ENCODE measurements at places on chromosomes 11 and 22.

- no peak for DNase-seq
Observed at GRCh38 chr11:121323046-121323607, 30.6 kb downstream of the SC5D start.

DNA sequence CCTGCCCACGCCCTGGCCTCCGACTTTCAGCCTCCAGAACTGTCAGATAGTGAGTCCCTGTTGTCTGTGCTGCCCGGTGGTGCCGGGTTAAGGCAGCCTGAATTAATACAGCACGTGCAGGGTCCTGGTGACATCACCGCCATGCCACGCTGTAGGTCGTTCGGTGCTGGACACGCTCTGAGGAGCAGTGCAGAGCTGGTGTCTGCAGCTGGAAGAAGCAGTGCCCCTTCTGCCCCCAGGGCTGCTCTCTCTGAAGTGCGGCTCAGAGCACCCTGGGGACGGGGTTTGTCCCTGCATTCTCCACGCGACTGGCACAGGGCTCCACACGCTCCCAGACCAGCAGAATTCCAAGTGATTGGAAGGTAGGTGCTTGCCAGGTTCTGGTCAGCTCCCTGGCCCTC, 831.5 kb downstream of the TBC1D22A start:
- DNase-seq = no peak

GRCh38 chr11:18027475-18027874, 14.6 kb upstream of the SERGEF start:
- DNase-seq = no peak

- DNase-seq = no peak
Observed at GRCh38 chr11:8205566-8205965, 36.7 kb upstream of the RIC3 start.

DNA sequence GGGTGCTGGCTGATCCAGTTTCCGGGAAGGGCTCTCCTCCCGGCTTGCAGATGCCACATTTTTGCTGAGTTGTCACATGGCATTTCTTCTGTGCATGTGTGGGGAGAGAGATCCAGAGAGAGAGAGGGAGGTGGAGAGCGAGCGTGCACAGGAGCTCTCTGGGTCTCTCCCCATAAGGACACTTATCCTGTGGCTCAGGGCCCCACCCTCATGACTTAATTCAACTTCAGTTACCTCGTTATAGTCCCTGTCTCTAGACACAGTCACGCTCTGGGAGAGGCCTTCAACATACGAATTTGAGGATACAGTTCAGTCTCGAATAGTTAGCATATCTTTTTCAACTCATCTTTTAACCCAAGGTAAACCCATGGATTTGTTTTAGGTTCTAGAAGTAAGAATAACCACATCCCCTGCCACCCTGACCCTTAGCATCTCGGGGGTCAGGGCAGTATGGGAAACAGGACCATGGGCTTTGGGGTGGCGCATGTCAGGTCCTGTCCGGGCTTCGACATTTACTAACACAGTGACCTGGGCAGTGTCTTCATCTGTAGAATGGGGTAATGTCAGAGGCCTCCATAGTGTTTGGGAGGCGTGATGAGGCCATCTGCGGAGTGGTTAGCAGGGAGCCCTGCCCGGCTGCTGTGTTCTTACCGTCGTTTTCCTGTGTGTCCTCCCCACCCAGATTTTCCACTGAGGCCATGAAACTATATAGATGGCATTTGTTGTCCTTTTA, 46.9 kb downstream of the TBC1D22A start:
- no peak for DNase-seq

DNA sequence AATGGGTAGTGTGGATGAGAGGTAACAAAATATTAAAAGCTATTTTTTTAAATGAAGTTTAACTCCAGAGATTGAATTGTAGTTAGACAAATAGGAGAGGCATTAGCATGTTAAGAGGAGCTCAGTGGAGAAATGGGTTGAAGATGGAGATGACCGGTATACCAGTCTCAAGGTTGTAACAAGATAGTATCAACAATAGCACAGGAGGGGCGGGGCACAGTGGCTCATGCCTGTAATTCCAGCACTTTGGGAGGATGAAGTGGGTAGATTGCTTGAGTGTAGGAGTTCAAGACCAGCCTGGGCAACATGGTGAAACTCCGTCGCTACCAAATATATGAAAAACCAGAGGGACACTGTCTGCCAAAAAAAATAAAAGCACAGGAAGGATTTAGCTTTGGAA, 6.0 kb upstream of the ANKRD42 start:
- no peak for DNase-seq

- DNase-seq = no peak
Observed at GRCh38 chr11:123195188-123196059, at the start of gene CLMP. TSS of gene CLMP (minus strand) at chr11:123195248. CDS start at chr11:123194940, 308 bp downstream.

DNA sequence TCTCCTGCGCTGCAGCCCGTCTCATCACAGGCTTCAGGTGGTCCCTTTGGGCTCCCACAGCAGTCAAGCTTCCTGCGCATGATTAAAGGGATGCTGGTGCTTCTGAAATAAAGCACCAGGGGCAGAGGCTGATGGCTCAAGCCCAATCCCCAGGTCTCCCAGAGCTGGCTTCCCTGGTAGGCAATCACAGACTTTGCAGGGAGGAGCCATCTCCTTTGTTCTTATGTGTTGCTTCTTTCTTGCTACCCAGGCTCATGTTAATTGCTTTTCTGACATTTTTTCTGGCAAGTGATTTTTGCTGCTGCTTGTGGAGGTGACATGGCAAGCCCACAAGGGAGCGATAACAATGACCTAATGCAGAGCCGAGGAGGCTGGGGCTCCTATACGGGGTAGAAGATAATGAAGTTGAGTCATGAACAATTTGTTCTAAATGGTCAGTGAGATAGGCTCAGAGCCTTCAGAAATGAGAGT, 25.2 kb upstream of the PLET1 start:
- no peak for DNase-seq

- DNase-seq = no peak
Observed at GRCh38 chr22:31935961-31936635, 8.2 kb upstream of the YWHAH start.

- no peak for DNase-seq
Observed at GRCh38 chr22:40176921-40177737, 596 bp upstream of the TNRC6B start.

DNA sequence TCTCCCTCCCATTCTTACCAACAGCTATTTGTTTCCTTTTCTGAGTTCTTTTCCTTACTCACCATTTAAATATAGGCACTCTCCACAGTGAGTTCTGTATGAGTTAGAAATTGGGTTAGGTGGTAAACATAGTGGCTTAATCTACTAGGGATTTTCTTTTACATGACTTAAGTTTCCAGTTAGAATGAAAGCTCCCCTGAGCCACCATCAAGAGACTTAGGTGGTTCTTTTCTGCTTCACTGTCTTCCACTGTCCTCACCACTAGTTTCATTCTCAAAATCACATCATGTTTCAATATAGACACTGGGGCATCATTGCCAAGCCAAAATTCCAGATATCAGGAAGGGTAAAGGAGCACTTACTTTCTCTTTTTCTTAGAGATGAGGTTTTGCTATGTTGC, 9.0 kb upstream of the REXO2 start:
- no peak for DNase-seq

- DNase-seq = no peak
Observed at GRCh38 chr11:17026487-17027082, 12.4 kb upstream of the PLEKHA7 start.

DNA sequence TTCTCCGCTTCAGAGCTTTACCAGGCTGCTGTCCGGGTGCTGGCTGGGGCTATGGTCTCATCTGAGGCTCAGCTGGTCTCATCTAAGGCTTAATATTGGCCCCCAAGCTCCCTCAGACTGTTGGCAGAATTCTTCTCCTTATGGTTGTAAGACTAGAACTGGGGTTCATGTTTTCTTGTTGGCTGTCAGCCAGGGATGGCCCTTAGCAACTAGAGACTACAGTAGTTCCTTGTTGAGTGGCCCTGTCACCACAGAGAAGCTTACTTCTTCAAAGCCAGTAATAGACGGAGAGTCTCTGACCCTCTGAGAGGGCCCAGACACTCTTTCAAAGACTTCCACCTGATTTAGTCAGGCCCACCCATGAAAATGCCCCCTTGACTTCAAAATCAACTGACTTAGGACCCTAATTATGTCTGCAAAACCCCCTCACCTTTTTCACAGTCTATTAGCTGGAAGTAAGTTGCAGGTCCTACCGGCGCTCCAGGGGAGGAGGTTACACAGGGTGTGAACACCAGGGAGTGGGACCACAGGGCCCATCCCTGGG, 24.2 kb upstream of the TREH start:
- no peak for DNase-seq

DNA sequence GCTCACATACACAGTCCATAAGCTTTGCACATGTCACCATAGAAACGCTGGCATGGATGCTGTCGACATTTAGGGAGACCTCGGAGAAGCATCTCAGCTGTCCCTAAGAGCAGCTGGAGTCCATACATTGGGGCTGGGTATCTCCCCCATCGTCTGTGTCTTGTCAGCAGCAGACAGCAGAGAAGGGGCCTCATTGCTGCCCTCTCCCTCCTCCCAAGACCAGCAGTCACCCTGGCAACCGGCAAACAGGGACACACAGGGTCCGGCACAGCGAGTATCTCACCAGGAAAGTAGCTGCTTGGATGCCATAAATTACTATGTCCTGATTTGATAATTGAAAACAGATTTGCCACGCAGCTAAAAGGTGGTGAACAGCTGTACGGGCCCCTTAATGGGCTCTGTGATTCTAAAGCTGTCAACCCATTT, 84.4 kb downstream of the CD44 start:
- DNase-seq = no peak

DNA sequence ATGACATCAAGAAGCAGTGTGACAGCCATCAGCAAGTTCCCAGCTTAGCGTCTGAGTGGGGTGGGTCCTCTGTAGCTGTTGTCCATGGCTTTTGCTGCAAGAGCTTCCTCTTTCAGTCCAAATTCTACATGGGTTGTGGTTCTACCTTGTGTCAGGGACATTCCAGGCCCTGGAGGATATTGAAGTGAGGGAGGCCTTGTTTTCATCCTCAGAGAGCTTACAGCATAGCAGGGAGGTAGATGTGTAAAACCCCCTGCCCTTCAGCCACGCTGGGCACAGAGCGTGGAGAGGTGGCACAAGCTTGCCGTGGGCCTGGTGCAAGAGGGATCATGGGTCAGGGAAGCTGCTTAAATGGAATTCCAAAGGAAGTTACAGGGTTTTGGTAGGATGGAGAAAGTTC, 93.9 kb downstream of the GRIK4 start:
- no peak for DNase-seq

DNA sequence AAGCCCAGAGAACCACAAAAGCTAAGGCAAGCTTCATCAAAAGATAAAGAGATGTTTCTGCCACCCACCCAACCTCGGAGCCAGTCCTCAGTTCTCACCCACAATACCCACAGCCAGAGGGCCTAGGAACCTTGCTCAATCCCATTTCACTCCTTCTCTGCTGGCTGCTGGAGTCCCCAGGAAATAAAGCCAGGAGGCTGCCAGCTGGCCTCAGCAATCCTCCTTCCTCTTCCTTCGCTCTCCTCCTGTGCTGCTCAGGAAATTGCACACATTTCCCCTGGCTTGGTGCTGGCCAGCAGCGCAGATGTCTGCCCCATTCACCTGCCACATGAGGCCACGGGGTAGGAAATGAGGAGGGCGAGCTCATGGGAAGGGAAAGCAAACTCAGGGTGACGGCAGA, 91.8 kb upstream of the LDLRAD3 start:
- DNase-seq = no peak

DNA sequence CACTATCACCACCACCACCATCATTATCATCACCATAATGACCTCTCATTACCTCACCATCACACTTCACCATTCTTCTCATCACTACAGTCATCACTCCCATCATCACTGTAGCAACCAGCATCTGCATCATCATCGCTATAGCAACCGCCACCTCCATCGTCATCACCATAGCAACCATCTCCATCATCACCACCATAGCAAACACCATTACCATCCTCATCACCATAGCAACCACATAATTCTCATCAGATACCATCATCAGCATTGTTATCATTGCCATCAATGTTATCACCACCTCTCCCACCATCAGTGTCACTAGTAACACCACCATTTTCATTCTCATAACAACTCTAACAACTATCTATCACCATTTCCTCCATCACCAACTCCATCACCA, 23.1 kb upstream of the CD82 start:
- no peak for DNase-seq

DNA sequence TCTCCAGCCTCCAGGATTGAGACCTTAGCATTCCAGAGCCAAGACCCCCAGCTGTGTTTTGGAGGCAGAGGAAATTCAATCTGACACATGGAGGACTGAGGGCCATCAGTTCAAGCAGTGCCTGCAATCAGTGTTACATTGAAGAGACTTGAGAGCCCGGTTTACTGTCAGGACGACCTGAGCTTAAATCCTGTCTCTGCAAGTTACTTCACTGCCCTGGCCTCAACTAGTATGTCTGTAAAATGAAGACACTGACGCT, 35.1 kb downstream of the TRIM29 start:
- DNase-seq = no peak

GRCh38 chr11:92941676-92942571, 27.5 kb upstream of the MTNR1B start:
- no peak for DNase-seq

- DNase-seq = no peak
Observed at GRCh38 chr22:42171946-42172719, 41.5 kb upstream of the CYP2D6 start.

- DNase-seq = no peak
Observed at GRCh38 chr22:28582806-28583205, 96.8 kb downstream of the TTC28 start.

DNA sequence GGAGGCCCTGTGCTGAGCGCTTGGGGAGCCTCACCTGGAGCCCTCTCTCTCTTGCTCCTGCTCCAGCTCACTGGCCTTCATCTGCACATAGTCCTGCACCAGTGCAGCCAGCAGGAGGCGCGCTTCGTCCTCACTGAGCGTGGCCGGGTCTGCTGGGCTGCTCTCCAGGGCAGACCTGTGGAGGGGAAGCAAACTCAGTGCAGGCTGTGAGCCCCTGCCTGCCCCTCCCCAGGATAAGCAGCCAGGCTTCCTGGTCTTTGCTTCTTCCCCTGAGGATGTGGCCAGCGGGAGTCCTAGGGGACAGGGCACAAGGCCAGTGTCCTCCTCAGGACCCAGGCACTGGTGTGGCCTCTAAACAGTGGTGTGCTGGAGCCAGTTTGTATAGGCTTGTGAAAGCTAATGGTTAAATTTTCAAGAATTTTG, 2.2 kb downstream of the CALCA start:
- no peak for DNase-seq

GRCh38 chr11:36311926-36312595, 16.0 kb downstream of the PRR5L start:
- DNase-seq = no peak

GRCh38 chr11:8671193-8671612, 11.3 kb downstream of the TRIM66 start:
- DNase-seq = peak; percentile 72

DNA sequence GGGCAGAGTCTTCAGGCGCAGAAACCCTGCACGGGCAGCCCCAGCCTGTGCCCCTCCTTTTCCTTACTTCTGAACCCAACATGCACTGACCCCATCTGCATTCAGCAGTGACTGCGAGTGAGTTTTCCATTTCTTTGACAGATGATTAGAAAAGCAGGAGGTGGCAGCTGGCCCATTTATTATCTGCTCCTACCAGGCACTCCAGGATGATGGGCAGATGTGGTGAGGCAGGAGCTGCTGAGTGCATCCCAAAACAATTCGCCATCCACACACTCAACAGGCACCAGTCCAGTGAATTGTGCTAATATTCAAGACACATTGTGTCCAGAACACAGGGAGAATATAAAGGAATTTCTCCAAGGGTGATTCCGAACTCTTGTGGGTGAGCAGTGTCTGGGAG, 208.5 kb downstream of the TENM4 start:
- DNase-seq = no peak
